ENCODE measurements at places on chromosomes 4 and X.

- no peak for DNase-seq
These were observed 140.4 kb downstream of the MID1IP1 start for GRCh38 chrX:38941675-38942074.

DNA sequence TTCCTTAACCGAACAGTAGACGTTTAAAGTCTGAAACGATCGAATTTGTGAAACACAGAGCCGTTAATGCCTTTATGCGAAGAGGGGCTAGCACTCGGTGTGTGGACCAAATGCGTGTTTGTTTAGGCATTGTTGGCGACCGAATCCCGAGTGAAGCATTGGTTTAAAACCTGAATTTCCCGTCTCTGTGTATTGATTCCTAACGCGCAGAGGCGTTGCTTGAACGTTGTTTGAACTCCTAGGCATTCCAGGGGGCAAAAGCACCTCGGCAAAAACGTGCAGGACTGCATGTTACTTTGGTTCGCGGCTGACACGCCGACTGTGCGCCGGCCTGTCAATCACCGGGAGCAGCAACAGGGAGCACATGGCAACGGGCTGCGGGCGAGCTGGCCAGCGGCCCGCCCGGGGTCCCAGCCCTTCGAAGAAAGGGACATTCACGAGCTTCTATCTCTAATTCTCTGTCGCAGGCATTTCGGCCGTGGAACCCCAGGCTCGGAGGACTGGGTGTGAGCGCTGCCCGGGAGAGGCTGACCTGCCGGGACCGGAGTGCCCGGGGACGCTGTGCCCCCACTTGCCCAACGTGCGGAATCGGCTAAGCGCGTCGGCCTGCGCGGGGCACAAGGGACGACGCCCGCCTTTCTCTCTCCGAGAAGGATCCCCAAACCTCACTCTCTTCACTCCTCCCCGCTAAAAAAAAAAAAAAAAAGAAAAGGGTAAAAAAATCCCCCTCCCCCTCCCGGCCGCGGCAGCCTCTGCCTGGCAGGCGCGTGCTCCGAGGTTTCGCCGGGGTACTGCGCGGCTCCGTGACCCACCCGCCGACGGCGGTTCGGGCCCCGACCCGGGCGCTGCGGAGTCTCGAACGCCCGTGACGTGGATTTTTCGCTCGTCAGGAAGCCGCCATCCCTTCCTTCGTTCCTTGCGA is 810 bp downstream of the SPRY1 start:
- peak; percentile 71 for DNase-seq

DNA sequence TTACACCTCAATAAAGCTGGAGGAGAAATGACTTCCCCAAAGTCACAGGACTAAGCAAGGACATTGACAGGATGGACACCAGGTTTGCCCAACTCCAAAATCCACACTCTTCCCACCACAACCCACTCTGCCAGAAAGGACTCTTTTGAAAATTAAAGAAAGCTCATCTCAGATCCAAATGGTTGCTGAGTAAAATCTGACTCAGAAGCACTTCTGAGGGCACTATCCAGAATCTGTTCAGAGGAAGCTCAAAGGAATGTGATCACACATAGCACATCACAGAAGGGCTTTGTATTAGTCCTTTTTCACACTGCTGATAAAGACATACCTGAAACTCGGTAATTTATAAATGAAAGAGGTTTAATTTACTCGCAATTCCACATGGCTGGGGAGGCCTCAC is 155.5 kb downstream of the RAB28 start:
- DNase-seq: no peak

DNA sequence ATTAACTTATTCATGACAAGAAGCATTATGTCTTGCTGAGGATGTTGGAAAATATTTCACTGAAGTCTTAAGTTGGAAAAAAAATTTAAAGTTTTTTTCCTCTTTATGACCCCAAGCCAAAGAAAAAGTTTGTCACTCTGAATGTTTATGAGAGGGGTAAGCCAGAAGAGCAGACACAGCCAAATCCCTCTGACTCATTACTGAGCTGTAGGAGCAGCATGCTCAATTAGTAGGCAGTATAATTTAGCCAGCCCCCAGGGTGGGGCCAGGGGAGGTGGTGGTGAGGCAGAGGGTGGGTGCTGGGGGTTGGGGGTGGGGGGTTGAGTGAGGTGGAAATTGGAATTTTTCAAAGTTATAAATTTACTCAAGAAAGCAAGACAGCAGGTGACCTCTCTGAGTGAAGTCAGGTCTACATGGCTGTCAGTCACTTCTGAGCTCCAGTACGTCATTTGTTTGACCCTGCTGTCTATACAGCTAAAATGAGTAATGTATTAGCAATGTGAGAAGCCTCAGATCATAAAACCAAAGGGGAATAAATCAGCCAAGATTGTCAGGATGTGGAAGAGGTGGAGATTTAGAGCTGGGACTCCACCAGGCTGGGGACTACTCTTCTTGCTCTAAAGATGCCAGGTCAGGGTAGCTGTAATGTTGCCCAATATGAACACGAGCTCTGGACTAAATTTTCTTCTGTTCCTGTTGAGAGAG is 98.8 kb upstream of the NDP start:
- no peak for DNase-seq

- DNase-seq: peak; percentile 32
These were observed 73.3 kb downstream of the DCTD start for GRCh38 chr4:182843808-182844325.

DNA sequence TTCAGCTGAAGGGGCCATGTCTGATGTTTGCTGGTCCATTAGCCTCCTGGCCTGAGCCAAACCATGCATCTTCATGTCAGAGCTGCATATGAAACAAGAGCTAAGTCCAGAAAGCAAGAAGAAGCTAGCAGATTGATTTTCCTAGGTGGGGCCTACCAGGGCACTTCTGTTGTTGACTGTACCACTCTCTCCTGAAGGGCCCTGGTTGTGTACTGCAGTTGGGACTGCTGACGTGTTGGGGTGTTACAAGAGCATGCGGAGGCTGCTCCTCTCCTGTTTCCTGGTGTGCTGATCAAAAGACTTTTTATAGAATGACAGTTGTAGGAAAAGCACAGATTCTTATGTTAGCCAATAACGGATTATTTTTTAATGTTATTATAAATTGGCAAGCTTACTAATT is 145.1 kb downstream of the TBL1X start:
- DNase-seq: no peak

DNA sequence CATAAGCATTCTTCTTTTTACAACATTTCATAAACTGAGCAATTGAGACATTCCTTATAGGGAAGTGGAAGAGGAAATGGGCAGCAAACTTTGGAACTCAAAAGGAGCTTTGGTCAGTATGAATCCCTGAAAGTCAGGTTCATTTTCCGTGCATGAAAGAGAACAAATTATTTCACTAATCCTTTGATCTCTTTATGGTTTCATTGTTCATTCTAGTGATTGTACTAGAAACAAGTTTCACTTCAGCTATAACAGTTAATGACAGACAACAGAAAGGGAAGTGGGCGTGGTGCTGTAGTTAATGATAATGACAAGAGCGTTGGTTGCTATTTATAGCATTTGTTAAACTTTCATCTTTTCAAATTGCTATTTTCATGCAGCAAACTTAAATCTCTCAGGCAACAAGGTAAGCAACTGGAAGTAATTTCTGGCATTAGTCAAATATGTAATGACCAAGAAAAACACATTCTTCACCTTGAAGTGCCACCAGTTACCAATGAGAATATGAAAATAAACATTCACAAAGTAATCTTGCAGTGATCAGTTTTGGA is 98.4 kb downstream of the AREG start:
- peak; percentile 40 for DNase-seq

GRCh38 chr4:144820728-144821085 is 174.8 kb downstream of the HHIP start:
- DNase-seq: no peak

DNA sequence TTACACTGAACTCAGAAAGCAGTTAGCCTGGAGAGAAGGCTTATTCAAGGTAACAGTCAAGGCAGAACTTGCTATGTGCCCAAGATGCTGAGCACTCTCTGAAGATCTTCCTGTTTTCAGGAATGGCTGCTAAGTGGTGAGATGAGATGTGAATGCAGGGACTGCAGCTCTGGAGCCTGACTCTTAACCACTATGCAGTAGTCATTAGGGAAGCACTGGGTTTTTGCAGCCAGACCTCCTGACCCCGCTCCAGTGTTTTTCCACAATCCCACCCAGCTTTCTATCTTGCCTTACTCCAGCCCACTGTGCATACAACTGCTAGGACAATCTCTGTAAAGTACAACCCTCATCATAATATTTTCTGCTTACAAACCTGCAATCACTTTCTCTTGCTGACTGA is 95.2 kb upstream of the LNX1 start:
- no peak for DNase-seq

- peak; percentile 88 for DNase-seq
These were observed 41.1 kb upstream of the WDR1 start for GRCh38 chr4:10157478-10158332.

DNA sequence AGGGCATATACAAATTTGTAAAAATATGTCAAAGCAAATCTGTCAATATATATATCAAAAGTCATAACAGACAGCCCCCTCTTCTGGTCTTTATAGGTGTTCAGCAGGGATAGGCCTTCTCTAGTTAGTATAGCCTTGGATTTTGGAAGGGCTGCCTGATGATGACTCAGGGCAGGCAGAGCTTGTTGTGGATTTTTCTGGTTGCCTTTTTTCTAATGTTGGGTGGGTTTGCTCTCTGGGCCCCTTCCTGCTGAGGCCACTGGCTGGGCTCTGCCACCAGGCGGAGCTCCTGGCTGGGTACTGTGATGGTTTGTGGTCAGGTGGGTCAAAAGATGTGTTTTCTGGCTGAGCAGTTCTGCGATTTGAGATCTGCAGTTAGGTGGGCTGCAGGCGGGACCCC is 294.2 kb downstream of the GRIA2 start:
- DNase-seq: no peak

GRCh38 chrX:108088511-108088910 is 2.8 kb downstream of the PSMD10 start:
- no peak for DNase-seq

- no peak for DNase-seq
These were observed 68.7 kb upstream of the PGM2 start for GRCh38 chr4:37757761-37758160.

DNA sequence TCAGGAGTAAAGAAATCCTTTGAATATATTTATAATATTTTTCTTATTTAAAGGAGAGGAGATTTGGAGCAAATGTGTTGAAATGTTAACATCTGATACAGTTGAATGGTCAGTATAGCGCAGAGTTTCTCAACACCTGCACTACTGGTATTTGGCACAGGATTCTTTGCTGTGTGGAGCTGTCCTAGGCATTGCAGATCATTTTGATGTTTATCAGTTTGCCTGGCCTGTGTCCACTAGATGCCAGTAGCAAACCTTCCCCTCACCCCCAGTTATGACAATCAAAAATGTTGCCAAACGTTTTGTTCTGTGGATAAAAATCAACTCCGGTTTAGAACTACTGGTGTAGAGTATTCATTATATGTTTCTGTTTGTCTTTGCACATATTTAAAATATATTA is 765.3 kb upstream of the SLIT2 start:
- peak; percentile 25 for DNase-seq

GRCh38 chr4:138021139-138021830 is 220.9 kb downstream of the SLC7A11 start:
- no peak for DNase-seq

DNA sequence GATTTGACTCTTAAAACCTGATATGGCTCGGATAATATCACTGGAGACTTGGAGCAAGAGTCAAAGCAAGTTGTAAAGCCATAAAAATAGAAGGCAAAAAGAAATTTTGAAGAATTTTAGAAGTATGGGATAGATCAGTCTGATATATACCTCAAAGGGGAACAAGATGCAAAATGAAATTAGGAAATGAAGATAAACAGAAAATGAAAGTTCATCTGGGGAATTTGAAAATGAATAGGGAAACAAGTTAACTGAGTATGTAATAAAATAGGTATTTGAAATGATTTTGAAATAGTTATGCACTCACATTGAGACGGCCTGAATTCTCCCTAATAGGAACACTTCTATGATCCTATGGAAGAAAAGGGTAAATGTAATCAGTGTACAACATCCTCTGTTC is 5.7 kb downstream of the CYP2U1 start:
- no peak for DNase-seq

All from dermis blood vessel endothelial cell (primary cell).